ENCODE measurements at places on chromosomes 4 and X.

- no peak for DNase-seq
These were observed 16.1 kb downstream of the RHOH start for GRCh38 chr4:40212674-40213527.

DNA sequence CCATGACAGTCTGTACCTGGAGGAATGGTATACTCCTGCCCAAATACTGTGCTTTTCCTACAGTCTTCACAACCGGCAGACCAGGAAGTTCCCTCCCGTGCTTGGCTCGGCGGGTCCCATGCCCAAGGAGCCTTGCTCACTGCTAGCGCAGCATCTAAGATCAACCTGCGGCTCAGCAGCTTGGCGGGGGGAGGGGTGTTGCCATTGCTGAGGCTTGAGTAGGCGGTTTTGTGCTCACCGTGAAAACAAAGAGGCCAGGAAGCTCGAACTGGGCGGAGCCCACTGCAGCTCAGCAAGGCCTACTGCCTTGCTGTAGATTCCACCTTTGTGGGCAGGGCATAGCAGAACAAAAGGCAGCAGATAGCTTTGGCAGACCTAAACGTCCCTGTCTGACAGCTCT lies 152.7 kb downstream of the TEX11 start:
- no peak for DNase-seq

- DNase-seq = no peak
These were observed 53.2 kb upstream of the C4orf54 start for GRCh38 chr4:99710681-99711345.

- DNase-seq = no peak
These were observed 58.9 kb upstream of the NFKB1 start for GRCh38 chr4:102441978-102442911.

DNA sequence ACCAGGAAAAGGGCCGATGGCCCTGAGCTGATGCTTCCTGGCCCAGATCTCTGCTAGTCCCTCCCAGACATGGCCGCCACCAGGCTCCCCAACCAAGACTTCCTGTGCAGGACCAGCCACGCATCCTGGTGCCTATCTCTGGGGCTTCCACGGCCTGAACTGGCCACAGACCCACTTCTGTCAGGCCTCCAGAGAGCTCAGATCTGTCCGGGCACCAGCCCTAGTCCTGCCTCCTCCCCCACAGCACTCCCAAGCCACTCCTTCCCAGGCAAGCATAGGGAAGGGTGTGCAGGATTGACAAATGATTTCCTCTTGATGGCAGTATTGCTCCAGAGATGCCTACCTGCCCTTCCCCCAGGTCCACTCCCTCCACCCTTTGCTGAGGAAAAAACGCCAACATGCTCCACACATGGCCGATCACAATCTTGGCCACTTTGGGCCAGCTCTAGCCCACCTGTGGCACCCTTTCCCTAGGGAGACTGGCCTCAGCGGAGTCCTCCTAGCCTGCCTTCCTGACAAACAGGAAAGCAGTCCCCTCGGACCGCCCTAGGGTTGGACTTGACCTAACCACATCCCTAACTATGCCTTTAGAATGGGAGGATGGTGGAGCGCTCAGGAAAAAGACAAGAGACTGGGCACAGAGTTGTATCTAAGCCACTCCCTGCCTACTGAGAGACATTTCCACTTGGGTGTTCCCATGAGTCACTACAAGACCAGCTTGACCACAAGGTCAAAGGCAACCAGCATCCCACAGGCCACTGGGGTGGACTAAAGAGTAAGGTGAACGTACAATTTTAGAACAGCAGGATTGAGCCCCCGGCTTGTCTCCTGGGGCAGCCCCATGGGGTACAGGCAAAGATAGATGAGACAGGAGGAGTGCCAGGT lies 277.5 kb upstream of the AGTR2 start:
- no peak for DNase-seq

GRCh38 chrX:71660562-71661416 lies 6.6 kb upstream of the LOC101059915 start:
- no peak for DNase-seq

GRCh38 chrX:29535212-29536162 lies 679.9 kb upstream of the MAGEB2 start:
- DNase-seq = no peak
